ENCODE measurements at places on chromosomes 7 and 10. TPM values are rescaled to one million over a fixed set of nuclear protein-coding genes. Genes with fewer than 3 reads are reported as not detected.

The GPAM gene
- 14.9 TPM for total RNA-seq

The SLC26A5 gene
- not detected for total RNA-seq

The MMP21 gene
- 0.23 TPM for total RNA-seq

The POLR2J3 gene
- total RNA-seq = 48.5 TPM

The CPA2 gene
- total RNA-seq = 0.18 TPM

The GDF2 gene
- not detected for total RNA-seq

The AQP1 gene
- 143 TPM for total RNA-seq

The FAM25A gene
- not detected for total RNA-seq

The ADRA2A gene
- total RNA-seq = 7.1 TPM
